ENCODE measurements at places on chromosomes 6 and 20. TPM values are rescaled to one million over a fixed set of nuclear protein-coding genes. Genes with fewer than 3 reads are reported as not detected.
A peak's percentile ranks its signal among the peaks of the same experiment; 100 is the strongest.

GRCh38 chr6:53854843-53855567 lies 60.2 kb downstream of the LRRC1 start:
- DNase-seq = no peak

DNA sequence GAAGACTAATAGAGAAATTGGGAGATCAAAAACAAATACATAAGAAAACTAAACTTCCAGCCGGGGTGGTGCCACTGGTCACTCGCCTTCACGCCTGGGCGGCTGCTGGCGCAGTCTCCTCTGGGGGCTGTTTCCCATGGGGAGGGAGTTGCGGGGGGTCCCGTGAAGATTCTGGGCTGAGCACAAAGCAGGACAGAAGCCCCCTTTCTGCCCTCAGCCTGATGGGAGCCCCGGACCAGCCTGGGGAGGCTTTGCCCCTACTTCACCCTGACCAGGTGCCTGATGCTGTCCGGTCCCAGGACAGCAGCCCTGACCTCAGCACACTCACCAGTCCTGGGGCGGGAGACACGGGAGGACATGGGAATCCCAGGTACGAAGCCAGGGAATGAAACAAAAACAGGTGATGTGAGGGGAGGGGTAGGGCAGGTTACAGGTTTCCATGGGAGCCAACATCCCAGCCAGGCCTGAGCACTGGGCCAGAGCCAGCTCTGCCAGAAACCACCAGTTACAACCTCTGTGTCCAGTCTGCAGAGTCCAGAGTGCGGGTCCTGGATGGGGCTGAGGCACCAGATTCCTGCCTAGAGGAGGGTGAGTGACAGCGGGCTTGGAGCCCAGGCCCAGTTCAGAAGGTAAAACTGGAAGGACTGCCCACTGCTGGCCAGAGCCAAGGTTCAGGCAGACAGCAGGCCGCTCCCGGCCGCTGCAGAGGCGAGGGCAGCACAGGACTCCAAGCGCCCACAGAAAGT lies 326.4 kb downstream of the TAF4 start:
- no peak for DNase-seq

DNA sequence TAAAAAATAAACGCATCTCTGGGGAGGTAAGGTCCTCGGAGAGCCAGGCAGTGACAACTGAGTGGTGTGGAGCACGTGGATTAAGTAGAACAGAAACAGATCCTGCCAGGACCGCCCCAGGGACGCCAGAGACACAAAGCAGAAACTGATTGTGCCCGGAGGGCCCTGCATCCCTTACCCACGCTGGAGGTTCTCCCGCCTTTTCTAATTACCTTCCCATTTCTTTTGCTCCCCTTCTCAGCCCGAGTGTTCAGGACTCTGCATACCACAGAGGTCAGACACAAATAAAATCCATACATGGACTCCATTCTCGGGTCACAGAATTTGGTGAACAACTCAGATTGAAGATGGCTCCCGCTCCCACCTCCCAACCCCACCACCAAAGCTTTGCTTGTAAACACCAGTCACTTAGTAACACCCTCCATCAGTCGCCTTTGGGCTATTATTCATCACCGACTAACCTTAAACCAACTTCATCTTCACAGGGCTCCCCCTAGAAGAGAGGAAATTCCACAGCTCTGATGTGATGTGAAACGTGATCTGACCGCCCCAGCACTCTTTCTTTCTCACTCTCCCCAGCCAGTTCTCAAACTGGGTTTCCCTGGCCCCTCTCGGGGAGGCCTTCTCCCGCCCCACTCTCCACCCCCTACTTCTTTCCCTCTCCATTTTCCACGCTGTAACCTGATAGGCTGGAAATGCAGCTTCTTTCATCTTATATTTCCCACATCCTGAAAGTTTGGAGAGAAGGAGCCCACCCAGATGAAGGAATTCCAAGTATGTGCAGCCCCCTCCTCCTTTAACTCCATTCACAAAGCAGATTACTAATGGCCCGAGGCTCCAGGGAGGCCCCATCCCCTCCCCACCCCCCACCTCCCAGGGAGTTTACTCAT lies 32.5 kb upstream of the PIM1 start:
- DNase-seq = peak; percentile 96

GRCh38 chr6:40340957-40341356 lies 246.2 kb downstream of the LRFN2 start:
- no peak for DNase-seq

DNA sequence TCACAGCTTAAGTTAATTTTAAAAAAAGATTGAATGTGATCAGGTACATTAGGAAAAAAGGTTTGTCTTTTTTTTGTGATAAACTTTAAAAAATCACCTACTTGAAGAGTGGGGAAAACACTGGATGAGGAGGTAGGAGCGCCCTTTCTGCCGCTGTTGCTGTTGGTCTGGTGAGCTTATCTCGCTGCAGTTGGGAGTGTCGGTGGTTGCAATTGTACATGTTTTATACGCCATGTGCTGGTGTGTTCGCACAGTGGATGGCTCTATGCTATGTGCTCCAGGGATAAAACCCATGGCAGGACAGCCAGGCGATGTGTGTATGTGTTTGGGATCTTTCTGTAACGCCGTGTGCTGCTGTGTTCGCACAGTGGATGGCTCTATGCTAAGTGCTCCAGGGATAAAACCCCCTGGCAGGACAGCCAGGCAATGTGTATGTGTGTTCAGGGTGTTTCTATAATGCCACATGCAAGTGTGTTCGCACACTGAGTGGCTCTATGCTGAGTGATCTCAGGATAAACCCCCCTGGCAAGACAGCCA lies 1.7 kb downstream of the SLC22A3 start:
- no peak for DNase-seq

The BACH2 gene
- 1.1 TPM for polyA plus RNA-seq

The IL20RA gene
- polyA plus RNA-seq = not detected

The EFCAB8 gene
- 0.08 TPM for polyA plus RNA-seq

GRCh38 chr20:54650052-54650719 lies 174.8 kb downstream of the DOK5 start:
- DNase-seq = no peak

The BTN1A1 gene
- polyA plus RNA-seq = not detected

GRCh38 chr6:5160206-5160605 lies 75.1 kb downstream of the PPP1R3G start:
- DNase-seq = no peak

DNA sequence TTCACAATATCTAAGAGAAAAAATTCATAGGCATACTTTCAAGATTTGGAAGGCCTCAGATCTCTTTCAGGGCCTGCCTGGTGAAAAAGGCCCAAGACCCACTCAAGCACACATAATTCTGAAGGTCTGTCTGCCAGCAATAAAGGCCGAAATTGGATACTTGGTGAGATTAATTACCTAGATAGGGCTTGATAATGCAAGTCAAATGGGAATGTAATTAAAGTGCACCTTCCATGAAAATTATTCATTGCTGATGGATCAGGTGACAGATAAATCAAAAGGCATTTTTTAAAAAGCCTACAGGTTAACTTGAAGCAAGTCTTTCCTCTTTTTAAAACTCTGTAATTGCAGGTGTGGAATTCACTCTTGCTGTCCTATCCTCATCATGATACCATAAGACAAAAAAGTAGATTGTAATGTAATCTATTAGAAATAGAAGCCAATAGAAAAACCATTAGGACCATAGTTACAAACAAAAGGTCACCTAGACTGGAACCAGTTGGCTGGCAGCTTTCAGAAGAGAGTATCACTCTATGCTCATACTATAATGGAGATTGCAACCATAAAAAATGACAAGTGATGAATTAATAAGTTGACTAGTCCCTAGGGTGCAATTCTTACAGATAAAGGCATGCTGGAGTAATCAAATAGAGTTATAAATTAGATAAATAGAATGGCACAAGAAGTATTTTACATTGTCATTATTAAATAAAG lies 77.3 kb downstream of the EPHA7 start:
- no peak for DNase-seq

DNA sequence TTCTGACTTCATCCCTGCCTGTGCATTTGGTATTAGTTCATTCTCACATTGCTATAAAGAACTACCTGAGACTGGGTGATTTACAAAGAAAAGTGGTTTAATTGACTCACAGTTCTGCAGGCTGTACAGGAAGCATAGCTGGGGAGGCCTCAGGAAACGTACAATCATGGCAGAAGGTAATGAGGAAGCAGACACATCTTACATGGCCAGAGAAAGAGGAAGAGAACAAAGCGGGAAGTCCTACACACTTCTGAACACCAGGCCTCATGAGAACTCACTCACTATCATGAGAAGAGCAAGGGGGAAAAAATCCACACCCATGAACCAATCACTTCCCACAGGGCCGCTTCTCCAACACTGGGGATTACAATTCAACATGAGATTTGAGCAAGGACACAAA lies 303.9 kb downstream of the CBLN4 start:
- no peak for DNase-seq

GRCh38 chr6:74731204-74731603 lies 474.6 kb downstream of the COL12A1 start:
- peak; percentile 83 for DNase-seq

DNA sequence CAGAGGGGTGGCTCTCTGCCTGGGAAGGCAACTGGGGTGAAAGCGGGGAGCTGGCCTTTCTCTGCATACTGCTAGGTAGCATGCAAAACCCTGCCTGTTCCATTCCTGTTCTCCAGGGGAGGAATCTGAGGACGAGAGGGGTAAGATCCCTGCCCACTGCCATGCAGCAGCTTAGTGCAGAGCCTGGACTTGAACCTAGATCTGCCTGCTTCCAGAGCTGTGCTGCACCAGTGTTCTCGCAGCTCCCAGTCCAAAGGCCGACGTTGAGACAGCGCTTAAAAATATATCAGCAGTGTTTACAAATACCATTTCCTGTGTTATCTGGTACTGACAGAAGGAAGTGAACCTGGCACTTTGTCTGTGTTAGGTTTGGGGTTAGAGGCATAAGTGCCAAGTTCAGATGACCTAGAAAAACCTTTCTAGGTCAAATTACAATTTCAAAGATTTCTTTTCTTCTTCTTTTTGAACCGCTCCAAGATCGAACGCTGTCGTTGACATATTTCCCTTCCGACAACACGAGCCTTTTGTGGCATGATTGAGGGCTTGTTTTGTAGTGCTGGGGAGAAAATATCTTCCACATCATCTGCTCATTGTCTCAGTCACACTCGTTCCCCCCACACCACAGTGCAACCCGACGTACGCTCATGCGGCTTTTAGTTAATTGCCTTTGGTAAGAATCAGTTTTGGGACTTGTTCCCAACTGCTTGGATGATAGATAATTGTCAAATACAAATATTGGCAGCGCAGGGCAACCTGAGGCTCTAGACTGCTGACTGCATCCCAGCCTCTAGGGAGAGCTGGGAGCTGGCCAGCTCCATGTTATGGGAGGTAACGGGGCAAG lies 44.6 kb downstream of the TOX2 start:
- DNase-seq = peak; percentile 52

The B3GAT2 gene
- not detected for polyA plus RNA-seq

The IMPG1 gene
- not detected for polyA plus RNA-seq

The RGS17 gene
- polyA plus RNA-seq = 0.40 TPM

The ECT2L gene
- not detected for polyA plus RNA-seq

The SIRPG gene
- not detected for polyA plus RNA-seq

The SH3BGRL2 gene
- polyA plus RNA-seq = 2.0 TPM

- no peak for DNase-seq
Measured at GRCh38 chr6:156953127-156953478, 175.9 kb downstream of the ARID1B start.

The NKAPL gene
- polyA plus RNA-seq = 0.72 TPM

The VSX1 gene
- not detected for polyA plus RNA-seq

Data from endothelial cell of umbilical vein (primary cell).